Prostate gland (tissue), 2 donors: ENCODE measurements at places on chromosomes 1 and 21.
A peak's percentile ranks its signal among the peaks of the same experiment; 100 is the strongest.

GRCh38 chr1:91791691-91792488, 94.1 kb downstream of the TGFBR3 start:
- DNase-seq: no peak

DNA sequence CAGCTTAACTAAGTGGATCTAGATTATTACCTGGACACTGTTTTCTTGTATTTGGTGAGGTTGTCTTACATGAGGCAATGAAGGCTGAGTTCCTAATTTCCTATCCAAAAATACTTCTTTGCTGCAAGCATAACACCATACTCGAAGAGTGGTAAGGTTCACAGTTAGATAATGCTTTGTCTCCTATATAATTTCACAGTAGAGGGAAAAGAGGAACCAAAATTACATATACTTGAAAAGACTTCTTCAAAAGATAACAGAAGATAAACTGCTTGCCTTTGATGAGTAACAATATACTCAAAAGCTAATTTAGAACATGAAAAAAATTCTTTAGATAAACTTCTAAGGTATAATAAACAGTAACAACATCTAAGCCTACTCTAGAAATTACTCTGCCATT, 20.4 kb downstream of the USP33 start:
- DNase-seq: no peak

GRCh38 chr1:97502360-97502759, 418.5 kb downstream of the DPYD start:
- DNase-seq: no peak

- no peak for DNase-seq
Observed at GRCh38 chr1:12478612-12478985, 139.4 kb downstream of the DHRS3 start.

DNA sequence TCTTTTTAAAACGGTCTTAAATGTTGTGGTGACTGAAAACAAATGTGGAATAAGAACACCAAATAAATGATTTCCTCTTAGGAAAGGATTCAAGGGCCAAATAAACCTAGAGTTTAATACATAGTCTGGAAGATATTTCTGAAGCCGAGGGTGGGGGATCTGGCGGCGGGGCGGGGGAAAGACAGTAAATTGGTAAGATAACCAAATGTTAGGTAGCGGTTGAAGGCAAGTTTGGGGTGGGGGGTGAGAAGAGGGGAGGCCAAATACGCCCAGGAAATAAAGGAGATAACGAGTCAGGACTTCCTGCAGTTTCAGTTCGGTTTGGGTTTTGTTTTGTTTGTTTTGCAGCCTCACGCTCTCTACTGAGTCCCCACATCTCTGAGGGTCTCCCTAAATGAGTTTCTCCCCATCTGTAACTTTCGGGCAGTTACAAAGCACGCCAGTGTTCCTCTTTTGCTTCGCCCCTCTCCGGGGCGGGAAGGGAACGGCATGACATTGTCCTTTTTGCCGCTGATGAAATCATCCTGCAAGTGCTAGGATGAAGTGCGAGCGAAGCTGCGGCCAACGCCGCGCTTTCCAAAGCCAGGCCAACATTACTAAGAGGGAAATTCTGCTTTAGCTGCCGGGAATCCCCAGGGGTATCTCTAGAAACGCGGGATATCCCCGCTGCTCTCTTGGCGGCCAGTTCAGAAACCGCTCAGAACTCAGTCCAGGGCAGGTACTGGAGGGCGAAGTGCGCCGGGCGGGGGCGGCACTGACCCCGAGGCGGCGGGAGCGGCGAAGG, 844 bp downstream of the NIBAN1 start:
- DNase-seq: peak; percentile 20

- DNase-seq: no peak
Observed at GRCh38 chr1:29282924-29283803, 46.8 kb downstream of the PTPRU start.

DNA sequence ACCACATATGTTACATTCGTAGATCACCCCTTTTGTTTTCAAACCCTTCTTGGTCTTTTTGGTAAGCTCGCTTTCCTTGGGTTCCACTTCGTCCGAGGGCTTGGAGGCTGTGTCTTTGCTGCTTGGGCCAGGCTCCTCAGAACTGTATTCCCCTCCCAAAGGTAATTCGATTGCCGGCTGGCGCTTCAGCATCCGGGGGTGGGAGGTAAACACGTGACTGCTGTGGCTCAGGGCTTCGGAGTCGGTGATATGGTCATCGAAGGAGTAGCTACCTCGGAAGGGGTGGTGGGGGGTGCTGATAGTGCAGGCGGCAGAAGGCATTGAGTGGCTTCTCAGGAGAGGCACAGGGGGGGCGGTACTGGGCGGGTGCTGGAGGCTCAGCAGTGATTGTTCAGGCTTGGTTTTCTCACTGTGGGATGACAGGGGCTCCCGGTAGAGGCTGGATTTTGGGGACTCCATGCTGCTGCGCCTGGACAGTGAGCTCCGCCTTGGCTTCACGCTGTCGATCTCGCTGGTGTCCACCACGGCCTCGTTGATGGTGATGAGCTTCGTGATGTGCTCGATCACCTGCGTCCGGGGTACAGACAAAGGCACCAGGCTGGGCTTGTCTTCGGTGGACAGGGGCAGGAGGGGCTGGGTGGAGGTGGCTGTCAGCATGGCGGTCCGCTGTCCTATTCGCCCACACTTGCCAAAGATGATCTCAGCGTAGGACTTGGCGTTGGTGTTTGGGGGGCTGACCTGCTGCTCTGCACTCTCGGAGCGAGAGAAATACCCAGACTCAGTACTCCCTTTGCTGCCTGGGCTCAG, 98.6 kb upstream of the EDN2 start:
- DNase-seq: no peak

- no peak for DNase-seq
Observed at GRCh38 chr1:162008799-162009198, 14.9 kb downstream of the OLFML2B start.

GRCh38 chr1:75342786-75343185, 208.6 kb downstream of the LHX8 start:
- no peak for DNase-seq

- DNase-seq: no peak
Observed at GRCh38 chr1:92931691-92932090, 29.6 kb downstream of the DIPK1A start.

DNA sequence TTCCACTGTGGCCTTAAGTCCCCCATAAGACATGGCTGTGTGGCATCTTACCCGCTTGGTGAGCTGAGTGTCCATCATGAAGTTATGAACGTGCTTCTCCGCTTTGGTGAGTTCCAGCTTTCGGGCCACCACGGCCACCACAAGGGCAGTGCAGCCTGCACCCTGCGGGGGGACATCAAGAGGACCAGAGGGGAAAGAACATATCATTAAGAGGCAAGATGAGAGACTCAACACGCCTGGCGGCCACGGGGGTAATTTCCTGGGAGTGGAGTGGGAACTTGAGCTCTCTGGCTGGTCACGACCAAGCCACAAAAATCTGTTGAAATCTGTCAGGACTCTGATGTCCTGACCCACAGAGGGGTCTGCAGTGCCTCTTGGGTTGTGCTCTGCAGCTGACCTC, 117.9 kb upstream of the ADAR start:
- no peak for DNase-seq

DNA sequence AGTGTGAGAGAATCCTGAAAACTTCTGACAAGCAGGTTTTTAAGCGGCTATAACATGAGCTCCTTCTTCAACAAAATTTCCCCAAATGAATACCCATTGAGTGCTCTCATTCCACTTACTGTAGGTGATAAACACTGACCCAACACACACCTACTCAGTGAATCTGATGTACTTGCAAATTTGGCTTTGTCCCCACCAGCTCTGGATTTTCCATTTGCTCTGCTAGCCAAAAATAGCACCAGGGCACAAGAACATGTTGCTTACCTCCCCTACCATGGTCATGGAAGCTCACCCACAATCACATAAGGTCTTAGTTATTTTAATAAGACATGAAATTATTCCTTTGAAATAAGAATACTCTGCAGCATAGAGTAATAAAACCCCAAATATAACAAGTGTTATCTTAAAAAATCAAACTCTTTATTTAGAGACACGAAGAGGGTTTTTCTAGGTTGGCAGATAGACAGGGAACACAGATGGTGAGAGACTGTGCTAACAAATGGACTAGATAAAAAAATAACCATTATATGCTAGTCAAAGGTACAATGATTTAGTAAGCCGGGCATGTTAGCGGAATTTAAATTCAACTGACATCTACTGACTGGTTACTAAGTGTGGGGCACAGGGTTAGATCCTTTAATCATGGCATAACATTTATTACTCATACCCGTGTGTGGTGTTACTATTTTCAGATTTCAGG, 291.9 kb downstream of the KCNH1 start:
- no peak for DNase-seq

DNA sequence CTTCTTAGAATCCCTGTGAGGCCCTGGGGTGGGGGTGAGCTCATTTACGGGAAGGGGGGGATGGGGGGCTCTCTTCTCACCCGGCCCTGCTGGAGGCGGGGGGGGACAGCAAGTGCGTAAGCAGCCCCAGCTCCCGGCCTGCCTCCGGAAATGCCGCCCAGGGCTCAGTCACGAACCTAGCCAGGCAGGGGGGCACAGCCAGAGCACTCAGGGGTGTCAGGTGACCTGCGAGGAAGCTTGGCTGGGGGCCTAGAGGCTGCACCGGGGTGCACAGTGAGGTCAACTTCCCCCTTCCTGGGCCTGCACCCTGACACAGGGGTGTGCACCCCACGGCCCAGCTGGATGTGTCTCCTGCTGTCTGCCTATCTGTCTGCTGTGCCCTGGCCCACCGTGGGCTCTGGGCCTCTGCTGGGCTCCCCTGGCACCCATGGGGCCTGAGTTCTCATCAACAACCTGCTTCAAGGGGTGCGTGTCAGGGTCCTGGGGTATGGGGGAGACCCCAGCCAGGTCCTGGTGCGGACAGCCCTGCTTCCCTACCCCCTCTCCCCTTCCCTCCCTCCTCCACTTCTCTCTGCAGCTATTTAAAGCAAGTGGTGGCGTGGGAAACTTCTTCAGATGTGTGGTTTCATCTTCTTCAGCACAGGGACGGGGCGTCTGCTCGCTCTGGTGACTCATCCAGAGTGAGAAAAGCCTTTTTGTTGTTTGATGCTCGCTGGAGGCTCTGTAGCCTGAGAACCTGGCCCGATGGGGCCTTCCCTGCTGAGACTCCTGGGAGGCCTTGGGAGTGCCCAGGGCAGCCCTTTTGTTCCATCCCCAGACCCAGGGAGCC, 92.5 kb upstream of the RUNX3 start:
- DNase-seq: peak; percentile 31

- no peak for DNase-seq
Observed at GRCh38 chr1:40274331-40274730, 16.3 kb downstream of the ZMPSTE24 start.

DNA sequence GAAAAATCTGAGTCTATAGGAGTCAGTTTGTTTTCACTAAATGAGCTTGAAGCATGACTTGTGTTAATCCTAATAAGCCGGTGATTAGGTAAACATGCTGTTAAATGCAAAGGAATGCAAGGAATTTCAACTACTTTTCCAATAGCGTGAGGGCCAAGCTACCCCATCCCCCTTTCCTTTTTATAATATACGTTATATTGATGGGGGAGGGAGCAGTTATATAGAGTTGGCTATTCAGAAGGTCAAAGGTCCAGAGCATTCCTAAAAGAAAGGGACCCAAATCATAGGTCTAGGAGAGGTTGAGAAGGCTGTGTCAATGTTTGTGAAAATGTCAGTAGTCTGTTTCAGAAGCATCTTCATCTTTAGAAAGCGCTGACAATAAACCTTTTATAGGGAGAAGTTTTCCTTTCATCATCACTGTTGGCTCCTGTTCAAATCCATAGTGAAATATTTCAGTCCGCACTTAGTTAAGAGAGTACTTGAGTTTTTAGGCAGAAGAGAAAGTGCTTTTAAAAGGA, 3.8 kb downstream of the CCN1 start:
- no peak for DNase-seq

GRCh38 chr1:246617156-246617555, 50.9 kb downstream of the CNST start:
- no peak for DNase-seq

GRCh38 chr1:18319099-18319498, 161.6 kb upstream of the KLHDC7A start:
- DNase-seq: no peak

DNA sequence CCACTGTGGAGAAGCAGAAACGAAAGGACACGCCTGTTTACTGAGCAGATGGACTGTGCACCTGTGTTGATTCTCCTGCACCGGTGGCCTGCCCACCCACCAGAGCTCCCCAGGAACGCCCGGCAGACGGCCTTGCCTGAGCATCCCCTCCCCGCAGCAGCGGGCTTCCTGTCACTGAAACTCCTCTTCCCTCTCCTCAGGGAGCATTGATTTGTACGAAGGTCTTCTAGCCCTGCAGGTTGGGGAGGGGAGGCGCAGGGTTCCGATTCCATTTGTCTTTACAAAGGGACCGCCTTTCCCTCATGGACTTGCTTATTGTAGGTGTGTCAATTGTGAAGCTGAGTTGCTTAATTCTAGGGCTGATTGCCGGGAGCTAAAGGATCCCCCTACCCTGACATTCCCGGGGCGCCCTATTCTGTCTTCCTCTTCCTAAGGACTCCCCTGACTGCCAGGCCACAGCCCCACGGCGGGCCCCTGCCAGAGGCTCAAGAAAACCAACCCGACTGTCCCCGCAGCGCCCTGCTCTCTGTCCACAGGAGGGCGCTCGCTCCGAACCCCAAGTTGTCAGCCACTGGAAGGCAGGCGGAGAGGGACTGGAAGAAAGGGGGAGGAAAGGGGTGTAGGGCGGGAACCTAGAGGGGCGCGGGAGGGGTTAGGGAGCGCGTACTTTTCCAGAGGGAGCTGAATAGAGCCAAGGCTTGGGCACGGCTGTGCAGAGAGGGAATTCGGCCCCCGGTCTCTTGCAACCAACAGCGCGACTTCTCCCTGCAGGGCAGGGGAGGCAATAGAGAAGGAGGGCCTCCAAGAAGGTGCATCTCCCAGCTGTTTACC, 2.8 kb downstream of the S100A6 start:
- DNase-seq: peak; percentile 84

GRCh38 chr1:208203127-208203847, 40.9 kb downstream of the PLXNA2 start:
- DNase-seq: peak; percentile 76

GRCh38 chr21:29953072-29953471, 13.3 kb upstream of the GRIK1 start:
- DNase-seq: no peak

GRCh38 chr21:46323227-46323709, 402 bp downstream of the C21orf58 start:
- no peak for DNase-seq

DNA sequence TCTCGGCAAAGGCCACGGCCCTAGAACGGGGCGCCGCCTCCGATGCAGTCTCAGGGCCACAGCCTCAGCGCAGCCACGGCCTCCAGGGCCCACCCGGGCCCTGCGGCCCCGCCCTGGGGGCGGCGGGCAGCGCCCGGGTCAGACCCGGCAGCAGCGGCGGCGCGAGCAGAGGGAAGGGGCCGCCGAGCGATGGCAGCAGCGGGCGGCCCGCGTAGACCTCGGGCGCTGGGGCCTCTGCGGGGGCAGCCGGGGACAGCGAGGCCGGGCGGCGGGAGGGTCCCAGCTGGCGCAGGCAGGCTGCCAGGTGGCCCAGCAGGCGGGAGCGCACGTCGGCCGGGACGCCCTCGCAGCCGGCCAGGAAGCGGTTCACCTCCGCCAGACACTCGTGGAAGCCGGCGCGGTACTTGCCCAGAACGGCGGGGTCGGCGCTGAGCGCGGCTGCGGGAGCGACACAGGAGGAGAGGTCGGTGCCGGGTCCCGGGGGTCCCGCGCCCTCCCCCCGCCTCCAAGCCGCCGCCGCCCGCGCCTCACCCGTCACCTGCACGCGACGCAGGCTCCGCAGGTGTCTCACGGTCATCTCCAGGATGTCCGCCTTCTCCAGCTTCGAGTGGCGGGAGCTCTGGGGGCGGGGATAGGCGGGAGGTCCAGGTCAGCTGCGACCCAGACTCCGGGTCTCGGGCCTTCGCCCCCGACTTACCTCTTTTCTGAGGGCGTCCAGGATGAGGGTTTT, 737 bp downstream of the HES4 start:
- no peak for DNase-seq
